Brain (organoid and tissue), 16 donors: ENCODE measurements at places on chromosomes 12 and 14. TPM values are rescaled to one million over a fixed set of nuclear protein-coding genes. Genes with fewer than 3 reads are reported as not detected.

The ADCY4 gene
- polyA plus RNA-seq: 1.8 TPM

The CD69 gene
- polyA plus RNA-seq: not detected

The JDP2 gene
- polyA plus RNA-seq: 12.2 TPM

The SYNDIG1L gene
- 0.78 TPM for polyA plus RNA-seq

The LRRC10 gene
- not detected for polyA plus RNA-seq

The C2CD5 gene
- 12.1 TPM for polyA plus RNA-seq

The ANKS1B gene
- polyA plus RNA-seq: 43.3 TPM

The MYBPC1 gene
- 12.0 TPM for polyA plus RNA-seq

The TPPP2 gene
- not detected for polyA plus RNA-seq

The SLC8A3 gene
- 2.3 TPM for polyA plus RNA-seq

The FGFR1OP2 gene
- 8.7 TPM for polyA plus RNA-seq

The ANO2 gene
- 1.1 TPM for polyA plus RNA-seq

The CELA1 gene
- not detected for polyA plus RNA-seq

The TTC9 gene
- polyA plus RNA-seq: 4.9 TPM

The LIN7A gene
- 10.4 TPM for polyA plus RNA-seq

The DBX2 gene
- polyA plus RNA-seq: 0.61 TPM

The PGF gene
- polyA plus RNA-seq: 21.8 TPM

The C12orf50 gene
- polyA plus RNA-seq: not detected

The UNC79 gene
- 9.3 TPM for polyA plus RNA-seq

The PYGL gene
- 2.4 TPM for polyA plus RNA-seq

The ANO4 gene
- polyA plus RNA-seq: 9.0 TPM

The GPR135 gene
- 0.53 TPM for polyA plus RNA-seq

The TAS2R13 gene
- not detected for polyA plus RNA-seq

The NTF3 gene
- polyA plus RNA-seq: 2.1 TPM

The SALL2 gene
- polyA plus RNA-seq: 77.2 TPM

The CLEC14A gene
- polyA plus RNA-seq: 13.6 TPM

The KRT77 gene
- polyA plus RNA-seq: not detected

The CBLN3 gene
- polyA plus RNA-seq: 3.3 TPM

The ZNF664 gene
- polyA plus RNA-seq: 85.9 TPM

The GYS2 gene
- polyA plus RNA-seq: not detected

The AMN gene
- 0.41 TPM for polyA plus RNA-seq

The POTEM gene
- not detected for polyA plus RNA-seq

The MDGA2 gene
- 0.29 TPM for polyA plus RNA-seq

The CLEC4D gene
- not detected for polyA plus RNA-seq

The PRB2 gene
- polyA plus RNA-seq: not detected
